ENCODE measurements at places on chromosomes 5 and 9. TPM values are rescaled to one million over a fixed set of nuclear protein-coding genes. Genes with fewer than 3 reads are reported as not detected.

DNA sequence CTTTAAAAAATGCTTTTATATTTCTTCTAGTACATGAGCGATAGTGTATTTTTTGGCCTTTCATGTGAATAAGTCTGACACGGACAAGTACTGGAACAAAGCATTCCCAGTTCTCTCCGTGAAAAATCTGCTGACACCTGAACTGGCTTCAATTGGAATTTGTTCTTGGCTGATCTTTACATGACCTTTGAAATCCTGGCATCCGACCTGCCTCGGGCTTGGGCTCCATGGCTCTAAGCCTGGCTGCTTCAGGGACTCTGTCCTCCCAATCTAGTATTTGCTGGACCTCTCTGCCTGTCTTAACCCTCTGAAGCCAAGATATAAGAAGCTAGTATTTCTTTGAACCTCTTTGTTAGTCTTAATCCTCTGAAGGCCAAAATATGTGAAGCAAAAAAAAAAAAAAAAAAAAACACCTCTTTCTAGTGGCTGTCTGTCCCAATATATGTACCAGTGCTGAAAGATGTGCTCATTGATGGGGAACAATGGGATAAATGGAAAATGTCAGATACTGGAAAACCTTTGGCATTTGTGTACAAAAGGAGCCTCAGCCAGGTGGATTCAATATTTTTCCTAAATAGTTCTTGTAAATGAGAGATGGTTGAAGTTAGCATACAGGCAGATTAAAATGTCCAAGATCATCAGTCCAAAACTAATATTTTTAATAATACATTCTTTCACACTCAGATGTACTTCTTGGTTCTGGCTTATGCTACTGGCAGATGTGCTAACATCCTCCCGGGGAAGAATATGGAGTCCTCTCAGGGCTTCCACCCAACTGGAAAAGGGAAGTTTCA lies 470.6 kb downstream of the TUSC1 start:
- H3K27ac ChIP-seq, result no peak overlapping the region
- no peaks in the 10 kb centered on the region for H3K27me3 ChIP-seq
- no peaks in the 10 kb centered on the region for H3K4me1 ChIP-seq
- no peak overlapping the region for H3K4me3 ChIP-seq
- DNase-seq, result no peak

DNA sequence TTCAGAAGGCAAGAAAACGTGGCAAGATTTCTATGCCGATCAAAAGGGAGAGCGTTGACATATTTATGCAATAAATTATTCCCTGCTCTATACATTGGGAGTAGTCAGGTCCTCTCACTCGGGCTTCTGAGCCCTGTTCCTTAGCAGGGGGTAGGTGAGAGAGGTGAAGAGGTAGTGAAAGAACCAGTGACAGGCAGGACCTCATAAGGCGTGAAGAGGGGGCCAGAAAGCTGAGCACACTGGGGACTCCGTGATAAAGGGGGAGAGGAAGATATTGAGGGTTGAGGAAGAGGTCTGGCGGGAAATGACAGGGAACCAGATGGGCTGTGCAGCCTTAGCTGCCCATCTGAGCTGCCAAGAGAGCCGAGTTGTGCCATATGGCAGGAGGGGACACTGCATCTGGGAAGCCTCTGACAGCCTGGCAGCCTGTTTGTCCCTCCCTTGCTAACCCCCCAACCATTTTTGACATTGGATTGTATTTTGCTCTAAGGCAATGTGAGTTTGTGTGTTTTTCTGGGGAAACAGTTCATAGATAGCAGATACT lies 782 bp upstream of the CDC20B start:
- no peak for DNase-seq
- H3K4me1 ChIP-seq, result peaks cover 2% of the 10 kb centered on the region
- no peaks in the 10 kb centered on the region for H3K36me3 ChIP-seq

GRCh38 chr9:38282756-38283155 lies 109.7 kb upstream of the ALDH1B1 start:
- no peak overlapping the region for H3K27ac ChIP-seq
- no peaks in the 10 kb centered on the region for H3K27me3 ChIP-seq
- no peak for DNase-seq
- H3K4me3 ChIP-seq, result no peak overlapping the region
- H3K36me3 ChIP-seq, result no peaks in the 10 kb centered on the region

- no peak for DNase-seq
- no peak overlapping the region for H3K27ac ChIP-seq
- H3K4me3 ChIP-seq, result no peak overlapping the region
- no peaks in the 10 kb centered on the region for H3K27me3 ChIP-seq
Measured at GRCh38 chr5:127988146-127988760, 95.3 kb upstream of the SLC12A2 start.

DNA sequence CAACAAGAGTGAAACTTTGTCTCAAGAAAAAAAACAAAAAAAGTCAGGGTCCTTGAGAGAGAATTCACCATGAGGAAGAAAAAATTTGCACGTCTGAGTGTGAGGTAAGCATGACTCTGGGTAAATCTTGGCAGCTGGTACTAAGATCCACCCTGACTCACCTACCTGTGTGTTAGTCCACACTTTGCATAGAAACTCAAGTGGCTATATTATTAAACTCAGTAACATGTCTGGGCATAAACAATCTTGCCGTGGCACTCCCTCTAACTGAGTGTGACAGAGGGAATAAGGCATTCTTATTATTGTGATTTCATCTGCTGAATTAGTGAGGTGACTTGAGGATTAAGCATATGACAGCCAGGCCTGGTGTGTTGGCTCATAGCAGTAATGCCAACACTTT lies 259.4 kb upstream of the VLDLR start:
- H3K4me3 ChIP-seq, result no peak overlapping the region
- H3K27ac ChIP-seq, result no peak overlapping the region
- no peaks in the 10 kb centered on the region for H3K4me1 ChIP-seq
- no peaks in the 10 kb centered on the region for H3K36me3 ChIP-seq
- no peaks in the 10 kb centered on the region for H3K27me3 ChIP-seq

Gene KIAA0825
- total RNA-seq, result 3.8 TPM

Gene PCDHA9
- total RNA-seq, result 0.68 TPM
